Spleen (tissue), 13 donors: ENCODE measurements at places on chromosomes 4 and X. TPM values are rescaled to one million over a fixed set of nuclear protein-coding genes. Genes with fewer than 3 reads are reported as not detected.

Gene HSFX3
- not detected for total RNA-seq

Gene ADH4
- not detected for total RNA-seq

Gene FAM241A
- 3.1 TPM for total RNA-seq

Gene FMR1NB
- not detected for total RNA-seq

Gene PASD1
- total RNA-seq = not detected

Gene MMAA
- total RNA-seq = 8.6 TPM

Gene TRPC3
- total RNA-seq = 0.54 TPM

Gene FDCSP
- 2.8 TPM for total RNA-seq

GRCh38 chrX:15564981-15565579 is 35.7 kb downstream of the ACE2 start:
- H3K27ac ChIP-seq = no peak overlapping the region
- no peak for DNase-seq
- no peaks in the 10 kb centered on the region for H3K36me3 ChIP-seq
- H3K4me1 ChIP-seq = no peaks in the 10 kb centered on the region

- no peaks in the 10 kb centered on the region for H3K27me3 ChIP-seq
- H3K4me3 ChIP-seq = no peak overlapping the region
- no peaks in the 10 kb centered on the region for H3K36me3 ChIP-seq
- no peak overlapping the region for H3K27ac ChIP-seq
- DNase-seq = no peak
- H3K4me1 ChIP-seq = no peaks in the 10 kb centered on the region
These were observed 45.1 kb upstream of the CDX4 start for GRCh38 chrX:73401591-73402266.

- no peaks in the 10 kb centered on the region for H3K27me3 ChIP-seq
- no peak overlapping the region for H3K27ac ChIP-seq
- H3K36me3 ChIP-seq = no peaks in the 10 kb centered on the region
- H3K4me3 ChIP-seq = no peak overlapping the region
- H3K4me1 ChIP-seq = no peaks in the 10 kb centered on the region
- no peak for DNase-seq
These were observed 275.9 kb downstream of the ARHGAP10 start for GRCh38 chr4:148007792-148008191.

DNA sequence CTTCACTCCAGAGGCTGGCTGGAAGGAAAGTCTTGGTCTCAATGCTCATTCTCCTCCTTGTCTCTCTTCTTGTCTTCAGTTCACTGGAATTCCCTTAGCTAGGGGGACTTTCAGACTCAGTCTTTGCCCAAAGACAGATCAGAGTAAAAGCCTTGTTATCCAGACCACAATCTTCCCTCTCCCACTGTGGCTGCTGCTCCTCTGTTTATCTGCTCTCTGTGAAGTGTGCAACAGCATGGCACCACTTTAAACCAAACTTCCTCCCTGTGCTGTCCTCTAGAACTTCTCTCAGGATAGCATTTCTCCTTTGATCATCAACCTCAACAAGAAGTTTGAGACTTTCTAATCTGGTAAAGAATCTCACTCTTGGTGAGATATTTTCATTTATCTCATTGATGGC is 530.1 kb upstream of the SLIT2 start:
- H3K36me3 ChIP-seq = no peaks in the 10 kb centered on the region
- H3K4me3 ChIP-seq = no peak overlapping the region
- H3K27ac ChIP-seq = no peak overlapping the region
- no peaks in the 10 kb centered on the region for H3K4me1 ChIP-seq

- no peaks in the 10 kb centered on the region for H3K27me3 ChIP-seq
- H3K27ac ChIP-seq = peak overlapping the region; percentile 44
- no peak overlapping the region for H3K4me3 ChIP-seq
These were observed 59.0 kb upstream of the SLIT2 start for GRCh38 chr4:20192736-20193135.

GRCh38 chrX:15160558-15161095 is 109.3 kb downstream of the ASB9 start:
- H3K4me3 ChIP-seq = no peak overlapping the region
- DNase-seq = no peak
- H3K36me3 ChIP-seq = no peaks in the 10 kb centered on the region
- no peaks in the 10 kb centered on the region for H3K27me3 ChIP-seq
- no peak overlapping the region for H3K27ac ChIP-seq

DNA sequence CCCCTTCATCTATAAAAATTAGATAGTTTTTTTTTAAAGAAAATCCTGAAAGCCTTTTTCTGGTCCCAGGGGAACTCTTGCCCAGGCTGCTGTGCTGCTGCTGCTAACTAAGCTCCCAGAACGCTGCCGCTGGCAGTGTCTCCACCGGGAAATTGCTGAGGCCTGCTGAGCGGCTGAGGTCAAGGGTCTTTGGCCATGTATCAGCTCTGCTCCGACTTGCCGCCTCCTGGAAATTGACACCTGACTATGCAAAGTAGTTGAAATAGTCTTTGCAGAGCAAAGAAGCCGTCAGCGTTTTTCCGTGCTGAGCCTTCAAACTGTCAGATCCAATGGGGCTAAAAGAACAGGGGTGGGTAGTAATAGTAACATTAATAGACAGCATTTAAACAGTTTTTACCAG is 839 bp downstream of the QDPR start:
- no peaks in the 10 kb centered on the region for H3K27me3 ChIP-seq
- DNase-seq = no peak
- H3K27ac ChIP-seq = peak overlapping the region; percentile 79
- H3K4me1 ChIP-seq = peaks cover 30% of the 10 kb centered on the region

DNA sequence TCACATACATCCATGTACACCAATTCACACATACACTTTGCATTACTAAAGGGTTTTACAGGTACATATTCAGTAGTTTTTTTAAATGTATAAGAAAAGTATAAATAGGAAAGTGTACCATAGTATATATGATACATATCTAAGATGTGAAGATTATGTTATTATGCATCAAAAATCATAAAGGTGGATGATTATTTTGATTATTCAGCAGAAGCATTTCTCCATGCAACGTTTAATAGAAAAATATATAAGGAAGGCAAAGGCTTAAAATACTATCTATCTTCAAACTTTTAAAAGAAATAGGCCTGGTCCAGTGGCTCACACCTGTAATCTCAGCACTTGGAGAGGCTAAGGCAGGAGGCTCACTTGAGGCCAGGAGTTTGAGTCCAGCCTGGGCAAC is 133.5 kb upstream of the KLF3 start:
- H3K4me3 ChIP-seq = no peak overlapping the region
- DNase-seq = no peak
- H3K27me3 ChIP-seq = no peaks in the 10 kb centered on the region

GRCh38 chrX:148080593-148080992 is 99.5 kb downstream of the FMR1NB start:
- H3K4me1 ChIP-seq = no peaks in the 10 kb centered on the region
- no peaks in the 10 kb centered on the region for H3K27me3 ChIP-seq
- no peak overlapping the region for H3K27ac ChIP-seq
- H3K36me3 ChIP-seq = no peaks in the 10 kb centered on the region
- H3K4me3 ChIP-seq = no peak overlapping the region

- peaks cover 49% of the 10 kb centered on the region for H3K4me1 ChIP-seq
- no peak for DNase-seq
- H3K36me3 ChIP-seq = no peaks in the 10 kb centered on the region
- no peak overlapping the region for H3K4me3 ChIP-seq
These were observed 59.0 kb downstream of the FAM193A start for GRCh38 chr4:2595436-2595835.
